ENCODE measurements at places on chromosomes 7 and 10.

GRCh38 chr7:142585425-142585824 lies 163.8 kb upstream of the PRSS1 start:
- peak; percentile 32 for DNase-seq

- no peak for DNase-seq
Measured at GRCh38 chr7:14905764-14906163, 3.2 kb upstream of the DGKB start.

DNA sequence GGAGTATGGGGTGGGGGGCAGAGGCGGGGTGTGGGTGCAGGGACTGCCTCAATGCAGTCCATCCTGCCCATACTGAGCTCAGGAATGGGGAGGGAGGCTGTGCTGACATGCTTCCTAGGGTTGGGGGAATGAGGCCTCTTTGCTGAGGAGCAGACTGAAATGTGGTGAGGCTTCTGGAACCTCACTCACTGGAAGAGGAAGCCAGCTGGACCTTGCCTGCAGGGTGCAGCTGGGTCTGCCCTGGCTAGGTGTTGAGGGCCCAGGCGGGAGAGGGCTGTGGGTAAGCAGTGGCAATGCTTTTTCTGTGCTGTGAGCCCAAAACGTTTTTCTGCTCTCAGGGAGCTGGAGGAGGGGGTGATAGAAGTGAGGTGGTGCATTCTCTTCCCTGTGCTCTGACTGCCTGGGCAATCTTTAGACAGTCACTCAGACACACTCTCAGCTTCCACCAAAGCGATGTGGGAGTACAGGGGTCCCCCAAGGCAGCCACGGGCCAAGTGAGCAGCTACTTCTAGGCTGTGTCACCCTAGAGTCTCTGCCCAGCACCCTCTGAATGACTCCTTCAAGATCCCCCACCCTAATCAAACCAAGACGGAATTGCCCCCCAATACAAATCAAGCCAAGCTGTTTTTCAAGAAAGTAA lies 41.1 kb upstream of the BMPR1A start:
- DNase-seq, result no peak

GRCh38 chr10:126017961-126018560 lies 121.7 kb downstream of the FANK1 start:
- no peak for DNase-seq

GRCh38 chr10:22379059-22379458 lies 33.8 kb downstream of the SPAG6 start:
- no peak for DNase-seq

- no peak for DNase-seq
Measured at GRCh38 chr10:35219292-35219691, 92.6 kb downstream of the CREM start.

DNA sequence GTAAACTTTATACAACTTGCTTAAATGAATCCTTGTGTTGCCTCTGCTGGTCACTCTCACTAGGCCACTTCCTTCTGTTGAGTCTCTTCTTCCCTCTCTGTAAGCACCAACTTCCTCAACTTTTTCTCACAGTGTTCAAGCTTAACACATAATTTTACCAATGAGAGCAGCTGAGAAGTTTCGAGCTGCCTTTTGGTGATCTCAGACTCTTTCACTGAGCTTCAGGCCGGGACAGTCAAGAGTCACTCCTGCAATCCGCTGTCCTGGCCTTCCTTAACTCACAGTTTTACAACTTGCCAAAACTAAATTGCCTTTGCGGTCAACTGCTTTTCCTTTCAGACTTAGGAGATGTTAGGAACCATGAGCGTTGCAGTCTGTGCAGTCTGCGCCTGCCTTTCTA lies 47.4 kb downstream of the PRPF18 start:
- no peak for DNase-seq

- peak; percentile 12 for DNase-seq
Measured at GRCh38 chr10:86306628-86307278, 59.8 kb downstream of the GRID1 start.

DNA sequence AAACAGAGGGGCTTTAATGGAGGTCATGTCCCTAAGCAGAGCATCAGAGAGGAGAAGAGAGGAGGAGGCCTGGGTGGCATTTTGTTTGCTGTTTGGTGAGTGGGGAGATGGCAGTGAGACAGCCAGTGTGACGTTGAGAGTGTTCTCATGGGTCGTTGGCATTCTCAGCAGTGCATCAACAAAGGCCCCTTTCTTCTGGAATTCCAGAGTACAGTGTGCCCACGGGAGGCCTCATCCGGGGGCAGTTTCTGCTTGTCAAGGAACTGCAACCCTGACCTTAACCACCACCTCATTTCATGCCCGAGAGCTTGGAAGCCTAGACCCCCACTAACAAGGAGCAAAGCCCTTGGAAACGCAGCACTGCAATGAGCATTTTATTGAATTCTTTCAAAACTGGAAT lies 92.9 kb downstream of the CELF2 start:
- no peak for DNase-seq

GRCh38 chr7:123498601-123499000 lies 35.8 kb downstream of the IQUB start:
- no peak for DNase-seq

- DNase-seq, result no peak
Measured at GRCh38 chr7:147151661-147152060, 1035.1 kb downstream of the CNTNAP2 start.

DNA sequence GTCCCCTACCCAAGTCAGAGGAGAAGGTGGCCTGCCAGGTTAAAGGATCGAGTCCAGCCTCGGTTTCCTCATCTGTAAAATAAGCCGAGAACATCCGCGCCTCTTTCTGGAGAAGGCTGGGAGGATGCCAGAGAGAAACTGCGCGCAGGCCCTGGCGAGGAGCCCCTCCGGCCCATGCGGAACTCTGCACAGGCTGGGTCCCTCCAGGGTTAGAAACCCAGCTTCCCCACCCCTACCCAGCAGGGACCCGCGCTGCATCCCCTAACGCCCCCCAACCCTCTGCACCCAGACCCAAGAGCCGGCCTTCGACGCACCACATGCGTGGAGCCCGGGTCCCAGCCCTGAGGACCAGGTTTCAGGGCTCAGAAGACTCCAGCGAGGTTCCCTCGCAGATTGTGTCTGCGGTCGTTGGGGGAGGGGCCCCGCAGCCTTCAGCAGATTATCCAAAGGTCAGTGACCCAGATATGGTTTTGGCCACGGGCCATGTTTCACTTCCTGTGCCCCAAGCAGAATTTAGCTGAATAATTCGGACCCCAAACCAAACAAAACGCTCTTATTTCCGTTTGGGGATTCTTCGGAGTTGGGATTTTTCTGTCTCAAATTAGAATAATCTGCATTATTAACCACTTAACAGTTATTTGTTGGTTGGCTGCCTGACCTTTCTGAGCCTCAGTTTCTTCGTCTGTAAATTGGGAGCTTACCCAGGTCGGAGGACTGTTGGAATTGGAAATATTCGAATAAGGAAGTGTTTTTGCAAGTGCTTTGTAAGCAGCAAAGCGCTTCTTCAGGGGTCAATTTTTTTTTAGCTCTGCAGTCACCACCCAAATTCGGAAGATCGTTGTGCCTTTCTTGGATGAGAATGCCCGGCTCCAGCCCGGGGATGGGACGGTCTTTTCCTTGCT lies 167.7 kb downstream of the UBE2H start:
- no peak for DNase-seq

DNA sequence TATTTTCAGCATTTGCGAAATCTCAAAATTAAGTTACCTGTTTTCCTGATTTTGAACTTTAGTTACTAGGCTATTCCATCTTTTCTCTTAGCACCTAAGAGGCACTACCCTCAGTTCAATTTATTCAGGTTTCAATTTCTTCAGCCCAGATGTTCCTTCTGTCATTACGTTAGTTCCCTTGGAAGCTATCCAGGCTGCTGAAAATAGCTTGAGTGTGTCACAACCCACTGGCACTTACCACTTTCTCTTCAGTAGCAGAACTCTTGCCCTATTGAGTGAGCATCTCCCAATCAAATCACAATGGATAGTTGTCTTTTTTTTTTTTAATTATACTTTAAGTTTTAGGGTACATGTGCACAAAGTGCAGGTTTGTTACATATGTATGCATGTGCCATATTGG lies 332.7 kb upstream of the LRGUK start:
- DNase-seq, result no peak

GRCh38 chr7:84946549-84946948 lies 240.3 kb downstream of the SEMA3D start:
- DNase-seq, result no peak

DNA sequence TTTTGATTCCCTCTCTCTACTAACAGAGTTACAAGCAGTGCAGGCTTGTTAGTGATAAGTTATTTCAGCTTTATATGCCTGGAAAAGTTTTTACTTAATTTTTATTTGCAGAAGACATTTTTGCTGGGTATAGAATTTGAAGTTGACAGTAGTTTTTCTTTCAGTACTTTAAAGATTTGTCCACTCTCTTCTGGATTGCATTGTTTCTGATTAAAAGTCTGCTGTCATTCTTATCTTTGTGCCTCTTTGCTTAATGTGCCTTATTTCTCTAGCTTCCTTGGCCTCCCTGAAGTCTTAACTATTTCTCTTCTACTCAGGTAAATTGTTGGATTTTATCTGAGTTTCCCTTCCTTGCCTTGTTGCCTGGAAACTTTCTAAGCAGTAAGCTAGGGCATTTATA lies 36.2 kb downstream of the PLCE1 start:
- DNase-seq, result no peak

DNA sequence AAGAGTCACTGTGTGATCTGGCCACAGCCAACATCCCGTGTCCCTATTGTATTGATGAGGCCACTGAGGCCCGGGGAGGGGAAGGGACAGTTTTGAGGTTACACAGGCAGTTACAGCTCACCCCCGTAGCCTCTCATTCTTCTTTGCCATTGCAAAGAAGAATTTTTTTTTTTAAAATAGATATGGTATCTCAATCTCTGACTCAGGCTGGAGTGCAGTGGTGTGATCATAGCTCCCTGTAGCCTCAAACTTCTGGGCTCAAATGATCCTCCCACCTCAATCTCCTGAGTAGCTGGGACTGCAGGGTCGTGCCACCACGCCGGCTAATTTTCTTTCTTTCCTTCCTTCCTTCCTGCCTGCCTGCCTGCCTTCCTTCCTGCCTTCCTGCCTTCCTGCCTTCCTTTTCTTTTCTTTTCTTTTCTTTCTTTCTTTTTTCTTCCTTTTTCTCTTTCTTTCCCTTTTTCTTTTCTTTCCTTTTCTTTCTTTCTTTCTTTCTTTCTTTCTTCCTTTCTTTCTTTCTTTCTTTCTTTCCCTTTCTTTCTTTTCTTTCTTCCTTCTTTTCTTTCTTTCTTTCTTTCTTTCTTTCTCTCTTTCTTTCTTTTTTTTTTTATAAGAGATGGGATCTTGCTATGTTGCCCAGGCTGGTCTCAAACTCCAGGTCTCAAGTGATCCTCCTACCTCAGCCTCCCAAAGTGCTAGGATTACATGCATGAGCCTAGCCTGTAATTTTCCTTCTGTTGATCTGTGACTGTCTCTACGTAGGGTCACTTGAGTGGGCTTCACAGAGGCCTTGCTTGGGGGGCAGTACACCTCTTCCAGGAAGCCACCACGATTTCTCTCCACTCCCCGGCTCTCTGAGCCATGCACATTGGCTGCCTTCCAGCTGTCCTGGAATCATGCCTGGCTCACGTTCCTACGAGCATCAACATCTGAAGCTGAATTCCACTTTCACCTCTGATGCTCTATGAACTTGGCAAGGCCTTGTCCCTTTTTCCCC lies 31.3 kb downstream of the TMEM270 start:
- DNase-seq, result peak; percentile 80

DNA sequence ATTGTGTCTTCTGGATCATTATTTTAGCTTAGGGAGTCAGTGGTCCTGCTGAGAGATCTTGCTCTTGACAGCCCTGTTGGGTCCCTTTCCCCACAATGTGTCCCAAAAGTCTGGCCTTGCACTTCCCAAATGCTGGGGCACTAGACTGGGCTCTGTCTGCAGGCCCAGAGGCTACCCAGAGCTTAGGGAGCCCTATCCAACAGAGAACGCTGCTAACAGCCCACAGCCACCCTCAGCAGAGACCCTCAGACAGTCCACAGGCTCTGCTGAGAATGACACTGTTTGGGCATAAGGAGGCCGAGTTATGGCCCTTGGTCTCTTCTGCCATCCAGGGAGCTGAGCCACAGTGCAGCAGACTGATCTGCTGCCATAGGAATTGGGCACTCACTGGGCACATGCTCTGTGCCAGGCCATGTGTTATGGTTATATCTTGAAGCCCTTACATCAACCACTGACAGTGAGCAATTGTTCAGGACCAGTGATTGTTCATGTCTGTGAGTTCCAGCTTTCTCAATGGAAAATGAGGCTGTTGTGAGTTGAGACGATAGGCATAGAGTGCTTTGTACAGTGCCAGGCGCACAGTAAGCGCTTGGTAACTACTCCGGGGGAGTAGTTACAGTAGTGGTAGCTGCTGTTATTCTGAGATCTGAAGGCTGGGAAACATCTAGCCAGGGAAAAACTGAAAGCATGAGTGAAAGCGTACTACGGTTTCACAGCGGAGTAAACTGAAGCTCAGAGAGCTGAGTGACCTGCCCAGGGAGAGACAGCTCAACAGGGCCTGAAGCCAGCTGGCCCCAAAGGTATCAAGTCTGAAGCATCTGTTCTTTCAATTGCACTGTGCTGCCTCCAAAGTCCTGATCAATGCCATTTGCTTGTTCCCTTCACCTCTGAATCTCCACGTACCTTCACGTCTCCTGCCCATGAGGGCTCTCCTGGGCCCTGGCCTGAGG lies 77.6 kb upstream of the PRLHR start:
- no peak for DNase-seq

DNA sequence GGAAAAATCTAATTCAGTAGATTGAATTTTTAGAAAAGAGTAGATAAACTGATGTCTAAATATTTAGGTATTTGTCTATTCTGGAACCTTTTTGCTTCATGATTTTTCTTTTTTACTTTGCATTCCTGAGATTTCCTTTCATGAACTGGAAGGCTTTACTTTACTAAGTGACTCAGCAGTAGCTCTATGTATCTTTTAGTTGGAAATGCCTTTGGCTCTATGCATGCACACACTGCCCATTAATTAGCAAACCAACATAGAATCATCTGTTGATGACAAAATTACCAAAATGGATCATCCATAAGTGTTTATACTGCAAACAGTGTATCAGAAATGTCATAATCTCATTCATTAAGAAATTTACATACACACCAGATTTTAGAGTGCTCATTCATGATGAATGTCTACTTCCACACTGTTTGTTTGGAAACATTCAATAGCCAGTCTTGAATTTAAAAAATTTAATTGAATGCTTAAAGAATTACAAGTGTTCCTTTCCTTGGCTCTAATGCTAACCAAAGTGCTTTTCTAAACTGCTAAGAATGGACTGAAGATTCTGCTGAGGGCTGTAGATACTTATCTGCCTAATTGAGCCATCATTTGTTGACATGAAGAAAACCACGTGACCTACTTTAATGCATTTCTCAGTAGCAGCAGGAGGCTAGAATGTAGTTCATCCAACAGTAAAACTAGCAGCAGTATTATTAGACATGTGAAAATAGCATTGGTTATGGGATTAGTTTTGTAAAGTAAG lies 282.0 kb downstream of the ADK start:
- peak; percentile 74 for DNase-seq

- no peak for DNase-seq
Measured at GRCh38 chr7:32577421-32577820, 82.1 kb downstream of the AVL9 start.

GRCh38 chr10:32190890-32191491 lies 134.8 kb upstream of the KIF5B start:
- DNase-seq, result peak; percentile 39

- DNase-seq, result peak; percentile 33
Measured at GRCh38 chr7:83532219-83532618, 116.7 kb downstream of the SEMA3E start.

GRCh38 chr10:123636598-123637325 lies 29.4 kb upstream of the GPR26 start:
- DNase-seq, result peak; percentile 59

Data from fibroblast of skin of abdomen (primary cell).